ENCODE measurements at places on chromosomes 2 and 18. TPM values are rescaled to one million over a fixed set of nuclear protein-coding genes. Genes with fewer than 3 reads are reported as not detected.

The MEX3C gene
- total RNA-seq: 45.0 TPM

The RNF125 gene
- total RNA-seq: 7.4 TPM

The AP1S3 gene
- 185 TPM for total RNA-seq

The KRTCAP3 gene
- 65.7 TPM for total RNA-seq

The CDKL4 gene
- 0.27 TPM for total RNA-seq

The TM4SF20 gene
- not detected for total RNA-seq

The PAX3 gene
- not detected for total RNA-seq

The PROKR1 gene
- not detected for total RNA-seq

GRCh38 chr18:23428821-23429220, 24.3 kb upstream of the RIOK3 start:
- no peaks in the 10 kb centered on the region for H3K27me3 ChIP-seq
- no peak overlapping the region for H3K4me3 ChIP-seq
- H3K36me3 ChIP-seq: no peaks in the 10 kb centered on the region
- H3K4me1 ChIP-seq: no peaks in the 10 kb centered on the region
- H3K27ac ChIP-seq: no peak overlapping the region

GRCh38 chr2:121350402-121350775, 65.4 kb upstream of the TFCP2L1 start:
- no peak overlapping the region for H3K27ac ChIP-seq
- no peaks in the 10 kb centered on the region for H3K4me1 ChIP-seq
- no peaks in the 10 kb centered on the region for H3K27me3 ChIP-seq
- DNase-seq: no peak
- H3K36me3 ChIP-seq: peaks cover 5% of the 10 kb centered on the region

DNA sequence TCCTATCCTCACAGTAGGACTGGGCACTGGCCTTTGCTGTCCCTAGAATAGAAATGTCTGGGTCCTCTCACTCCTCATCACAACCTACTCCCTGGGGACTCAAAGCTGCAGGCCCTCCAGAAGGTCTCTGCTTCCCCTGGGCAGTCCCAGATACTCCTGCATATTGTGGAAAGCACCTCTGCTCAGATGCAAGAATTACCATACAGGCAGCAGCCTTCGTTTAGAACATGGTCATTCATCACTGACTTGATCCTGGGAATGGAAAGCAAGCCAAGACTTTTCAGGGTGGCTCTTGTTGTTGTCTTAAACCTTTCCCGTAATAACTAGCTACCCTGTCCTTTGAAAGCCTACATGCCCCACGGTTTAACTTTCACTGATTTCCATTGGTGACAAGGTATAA, 53.1 kb upstream of the NPAS2 start:
- H3K4me1 ChIP-seq: peaks cover 20% of the 10 kb centered on the region
- no peaks in the 10 kb centered on the region for H3K27me3 ChIP-seq
- no peaks in the 10 kb centered on the region for H3K36me3 ChIP-seq
- H3K4me3 ChIP-seq: no peak overlapping the region
- no peak overlapping the region for H3K27ac ChIP-seq
- no peak for DNase-seq

GRCh38 chr2:60520917-60521539, 32.4 kb downstream of the BCL11A start:
- H3K27ac ChIP-seq: no peak overlapping the region
- DNase-seq: no peak
- H3K36me3 ChIP-seq: no peaks in the 10 kb centered on the region
- peaks cover 7% of the 10 kb centered on the region for H3K4me1 ChIP-seq
- H3K27me3 ChIP-seq: peaks cover 15% of the 10 kb centered on the region
- H3K4me3 ChIP-seq: no peak overlapping the region

DNA sequence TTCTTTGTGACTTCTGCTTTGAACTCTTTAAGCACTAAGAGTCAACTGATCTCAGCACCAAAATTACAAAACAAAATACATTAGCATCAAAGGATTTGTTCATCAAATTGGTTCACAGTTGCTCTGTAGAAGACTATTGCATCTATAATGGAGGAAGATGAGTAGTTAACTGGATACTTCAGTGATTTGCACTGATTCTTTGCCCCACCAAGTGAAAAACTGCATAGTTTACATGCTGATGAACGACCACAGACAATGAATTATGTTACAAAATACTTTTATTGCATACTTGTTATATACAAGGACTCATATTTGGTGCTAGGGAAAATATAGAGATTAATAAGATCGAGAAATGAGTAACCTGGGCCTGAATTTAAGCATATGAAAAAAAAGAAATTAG, 107.2 kb downstream of the SCG2 start:
- no peak overlapping the region for H3K27ac ChIP-seq
- H3K36me3 ChIP-seq: no peaks in the 10 kb centered on the region
- DNase-seq: no peak
- no peaks in the 10 kb centered on the region for H3K27me3 ChIP-seq
- no peaks in the 10 kb centered on the region for H3K4me1 ChIP-seq
- H3K4me3 ChIP-seq: no peak overlapping the region

GRCh38 chr2:40095000-40095399, 315.9 kb upstream of the THUMPD2 start:
- H3K36me3 ChIP-seq: no peaks in the 10 kb centered on the region
- no peaks in the 10 kb centered on the region for H3K4me1 ChIP-seq
- H3K27ac ChIP-seq: no peak overlapping the region
- DNase-seq: no peak
- H3K4me3 ChIP-seq: no peak overlapping the region
- peaks cover 9% of the 10 kb centered on the region for H3K27me3 ChIP-seq

GRCh38 chr18:49884465-49884864, 71.1 kb upstream of the ACAA2 start:
- H3K27me3 ChIP-seq: no peaks in the 10 kb centered on the region
- H3K4me3 ChIP-seq: no peak overlapping the region
- H3K27ac ChIP-seq: no peak overlapping the region
- H3K4me1 ChIP-seq: no peaks in the 10 kb centered on the region

- no peaks in the 10 kb centered on the region for H3K36me3 ChIP-seq
- H3K4me3 ChIP-seq: no peak overlapping the region
- H3K27ac ChIP-seq: no peak overlapping the region
- H3K4me1 ChIP-seq: peaks cover 28% of the 10 kb centered on the region
- no peak for DNase-seq
Measured at GRCh38 chr2:54042897-54043620, 72.3 kb upstream of the PSME4 start.

- H3K27me3 ChIP-seq: no peaks in the 10 kb centered on the region
- no peak overlapping the region for H3K4me3 ChIP-seq
- no peak overlapping the region for H3K27ac ChIP-seq
- DNase-seq: no peak
- no peaks in the 10 kb centered on the region for H3K36me3 ChIP-seq
- no peaks in the 10 kb centered on the region for H3K4me1 ChIP-seq
Measured at GRCh38 chr2:41197781-41198180, 745.9 kb upstream of the SLC8A1 start.

DNA sequence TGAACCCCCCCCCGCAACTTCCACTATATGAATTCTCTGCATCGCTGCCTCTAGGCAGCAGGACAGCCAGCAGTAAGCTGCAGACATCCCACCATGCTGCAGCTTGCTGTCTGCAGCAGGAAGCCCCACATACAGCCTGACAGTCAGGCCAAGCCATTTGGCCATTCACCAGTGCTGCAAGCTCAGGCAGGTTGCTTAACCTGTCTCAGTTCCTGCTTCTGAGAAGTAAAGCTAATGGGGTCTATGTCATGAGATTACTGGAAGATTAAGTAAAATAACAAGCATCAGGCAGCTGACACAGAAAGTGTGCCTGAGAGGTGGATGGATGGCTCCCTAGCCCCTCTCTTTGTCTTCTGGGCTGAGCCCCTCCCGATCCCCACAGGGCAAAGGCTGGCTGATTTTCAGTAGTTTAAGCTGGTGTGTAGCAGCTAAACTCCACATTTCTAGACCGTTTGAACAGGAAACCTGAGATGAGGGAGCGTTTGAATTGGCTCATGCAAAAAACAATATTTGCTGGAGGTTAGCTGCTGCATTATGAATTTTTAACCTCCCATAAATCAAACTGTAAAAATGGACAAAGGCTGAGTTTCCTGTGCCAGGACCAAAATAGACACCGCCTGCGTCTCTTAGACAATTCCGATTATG, 193.8 kb upstream of the ARL4C start:
- H3K27ac ChIP-seq: no peak overlapping the region
- peaks cover 27% of the 10 kb centered on the region for H3K4me1 ChIP-seq
- H3K27me3 ChIP-seq: no peaks in the 10 kb centered on the region
- H3K4me3 ChIP-seq: no peak overlapping the region

DNA sequence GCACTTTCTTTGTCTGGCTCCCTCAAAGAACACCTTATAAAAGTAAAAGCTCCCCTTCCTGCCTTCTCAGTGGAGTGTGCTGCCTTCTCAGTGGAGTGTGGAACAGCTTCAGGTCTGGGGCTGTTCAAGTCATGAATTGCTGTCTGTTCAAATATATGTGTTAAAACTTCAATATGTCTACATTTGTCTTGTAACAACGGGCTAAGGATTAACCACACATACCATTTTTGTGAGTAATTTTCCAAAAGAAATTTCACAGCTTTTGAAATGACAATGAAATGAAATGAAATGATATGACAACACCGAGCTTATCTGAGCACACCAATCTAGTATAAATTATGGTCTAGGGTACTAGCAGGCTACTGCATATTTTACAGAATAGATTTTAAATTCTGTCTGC, 42.9 kb downstream of the CABYR start:
- H3K4me1 ChIP-seq: peaks cover 15% of the 10 kb centered on the region
- H3K27me3 ChIP-seq: no peaks in the 10 kb centered on the region
- no peak overlapping the region for H3K27ac ChIP-seq
- no peak for DNase-seq

DNA sequence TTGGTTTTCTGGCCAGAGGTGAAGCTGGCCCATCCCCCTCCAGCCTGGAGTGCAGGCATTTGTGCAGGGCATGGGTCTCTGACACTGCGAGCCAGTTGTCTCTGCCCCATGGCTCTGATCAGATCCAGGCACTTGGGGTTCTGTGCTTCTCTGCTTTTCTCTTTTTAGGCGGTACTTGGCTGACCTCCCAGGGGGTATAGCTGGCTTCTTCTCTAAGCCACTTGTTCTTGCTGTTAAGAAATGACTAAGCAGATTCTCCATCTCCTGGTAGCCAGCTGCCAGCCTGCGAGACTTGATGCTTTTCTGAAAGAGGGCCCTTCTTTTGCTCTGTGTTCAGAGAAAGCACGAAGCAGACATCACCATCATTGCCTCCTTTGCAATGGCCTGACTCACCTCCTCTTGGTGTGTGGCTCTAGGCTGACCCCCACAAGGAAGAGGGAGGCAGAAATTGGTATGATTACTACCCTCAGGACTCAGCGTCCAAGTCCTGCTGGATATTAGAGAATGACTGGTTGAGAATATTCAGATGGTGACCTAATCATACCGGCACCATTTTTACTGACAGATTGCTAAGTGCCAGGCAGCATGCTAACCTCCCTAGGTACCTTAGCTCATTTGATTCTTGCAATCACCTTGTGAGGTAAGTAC, 32.7 kb downstream of the TNP1 start:
- DNase-seq: no peak
- H3K27ac ChIP-seq: no peak overlapping the region
- H3K4me1 ChIP-seq: no peaks in the 10 kb centered on the region
- no peaks in the 10 kb centered on the region for H3K36me3 ChIP-seq
- peaks cover 63% of the 10 kb centered on the region for H3K27me3 ChIP-seq

- H3K27me3 ChIP-seq: no peaks in the 10 kb centered on the region
- H3K27ac ChIP-seq: no peak overlapping the region
- H3K4me1 ChIP-seq: no peaks in the 10 kb centered on the region
Measured at GRCh38 chr2:187129868-187130267, 280.9 kb upstream of the ZSWIM2 start.

DNA sequence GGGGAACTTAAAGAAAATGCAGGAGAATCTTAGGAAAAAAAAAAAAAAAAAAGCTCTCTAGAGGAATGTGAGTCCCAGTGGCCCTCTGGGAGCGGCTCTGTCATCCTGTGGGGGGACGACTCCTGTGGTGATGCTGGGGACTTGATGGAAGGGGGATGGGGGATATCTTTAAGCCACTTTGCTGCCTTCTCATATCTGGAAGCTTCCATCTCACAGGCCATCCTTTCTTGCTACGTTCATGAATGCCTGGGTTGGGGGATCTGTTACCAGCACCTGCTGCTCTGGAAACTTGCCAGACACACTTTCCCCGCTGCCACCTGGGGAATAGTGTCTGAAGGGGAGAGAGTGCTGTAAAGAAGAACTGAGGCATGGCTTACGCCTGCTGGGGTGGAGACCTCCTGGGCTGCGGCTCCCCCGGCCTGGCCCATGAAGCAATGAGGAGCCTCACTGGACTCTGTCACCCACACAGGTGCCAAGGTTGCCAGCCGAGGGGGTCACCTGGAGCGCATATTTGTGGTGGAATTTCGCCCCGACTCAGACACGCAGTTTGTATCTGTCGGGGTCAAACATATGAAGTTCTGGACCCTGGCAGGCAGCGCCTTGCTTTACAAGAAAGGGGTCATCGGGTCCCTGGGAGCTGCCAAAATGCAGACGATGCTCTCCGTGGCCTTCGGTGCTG, 92.8 kb downstream of the RTN4 start:
- H3K4me3 ChIP-seq: no peak overlapping the region
- H3K4me1 ChIP-seq: no peaks in the 10 kb centered on the region
- DNase-seq: no peak
- H3K36me3 ChIP-seq: no peaks in the 10 kb centered on the region
- H3K27me3 ChIP-seq: no peaks in the 10 kb centered on the region

DNA sequence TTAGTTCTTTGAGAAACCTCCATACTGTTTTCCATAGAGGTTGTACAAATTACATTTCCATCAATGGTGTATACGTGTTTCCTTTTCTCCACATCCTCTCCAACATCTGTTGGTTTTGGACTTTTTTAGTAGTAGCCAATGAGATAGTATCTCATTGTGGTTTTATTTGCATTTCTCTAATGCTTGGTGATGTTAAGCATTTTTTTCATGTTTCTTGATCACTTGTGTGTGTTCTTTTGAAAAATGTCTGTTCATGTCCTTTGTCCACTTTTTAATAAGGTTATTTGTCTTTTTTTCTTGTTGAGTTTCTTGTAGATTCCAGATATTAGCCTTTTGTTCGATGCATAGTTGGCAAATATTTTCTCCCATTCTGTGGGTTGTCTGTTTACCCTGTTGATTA, 392.3 kb upstream of the ZEB2 start:
- no peak for DNase-seq
- no peak overlapping the region for H3K27ac ChIP-seq
- no peaks in the 10 kb centered on the region for H3K27me3 ChIP-seq
- no peaks in the 10 kb centered on the region for H3K36me3 ChIP-seq
- no peak overlapping the region for H3K4me3 ChIP-seq
- no peaks in the 10 kb centered on the region for H3K4me1 ChIP-seq

GRCh38 chr2:205699515-205700289, 17.4 kb downstream of the NRP2 start:
- no peaks in the 10 kb centered on the region for H3K27me3 ChIP-seq
- no peak for DNase-seq
- H3K27ac ChIP-seq: no peak overlapping the region
- peaks cover 5% of the 10 kb centered on the region for H3K4me1 ChIP-seq
